ENCODE measurements at places on chromosomes 2 and 18. TPM values are rescaled to one million over a fixed set of nuclear protein-coding genes. Genes with fewer than 3 reads are reported as not detected.
A peak's percentile ranks its signal among the peaks of the same experiment; 100 is the strongest.

Gene NBAS
- 34.0 TPM for total RNA-seq

Gene TDRD15
- total RNA-seq: not detected

Gene ATOH8
- 0.12 TPM for total RNA-seq

Gene IL1B
- total RNA-seq: 0.14 TPM

Gene ARHGEF4
- 0.41 TPM for total RNA-seq

Gene C2orf72
- not detected for total RNA-seq

DNA sequence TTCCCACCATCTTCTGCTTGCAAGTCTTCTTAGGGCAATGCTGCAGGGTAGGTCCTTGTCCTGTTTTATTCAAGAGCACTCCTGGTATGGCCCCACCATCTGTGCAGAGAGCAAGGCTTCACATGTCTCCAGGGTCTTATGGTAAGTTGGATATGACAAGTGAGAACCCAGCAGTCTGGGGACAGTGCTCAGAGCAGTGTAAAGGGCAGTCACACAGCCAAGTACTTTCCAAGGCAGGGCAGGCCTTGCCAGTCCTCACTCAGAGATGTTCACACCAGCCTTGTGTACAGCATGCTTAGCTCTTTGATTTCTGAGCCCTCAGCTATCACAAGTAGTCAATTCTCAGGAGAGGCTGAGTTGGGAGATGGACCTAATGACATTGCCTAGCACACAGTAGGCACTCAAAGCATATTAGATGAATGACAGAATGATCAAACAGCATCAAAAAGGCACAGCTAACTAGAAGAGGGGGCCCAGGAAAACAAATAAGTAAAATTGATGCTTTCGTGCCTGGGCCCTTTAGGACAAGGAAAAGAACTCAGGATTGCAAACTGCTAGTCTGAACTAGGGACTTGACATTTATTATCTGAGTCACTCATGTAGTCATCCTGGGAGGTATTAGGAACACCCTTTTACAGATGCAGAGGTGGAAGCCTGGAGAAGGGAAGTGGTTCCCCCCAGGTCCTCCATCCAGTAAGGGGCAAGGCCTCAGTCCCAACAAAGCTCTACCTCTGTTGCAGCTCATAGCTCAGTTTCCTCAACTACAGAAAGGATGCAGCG lies 86.7 kb upstream of the CTAGE1 start:
- no peak overlapping the region for H3K4me3 ChIP-seq
- H3K27me3 ChIP-seq: no peaks in the 10 kb centered on the region
- no peaks in the 10 kb centered on the region for H3K4me1 ChIP-seq
- no peak overlapping the region for H3K27ac ChIP-seq
- no peak for DNase-seq

GRCh38 chr18:63311118-63312018 lies 8.2 kb downstream of the BCL2 start:
- H3K27me3 ChIP-seq: no peaks in the 10 kb centered on the region
- no peak overlapping the region for H3K4me3 ChIP-seq
- peaks cover 71% of the 10 kb centered on the region for H3K36me3 ChIP-seq
- DNase-seq: no peak

DNA sequence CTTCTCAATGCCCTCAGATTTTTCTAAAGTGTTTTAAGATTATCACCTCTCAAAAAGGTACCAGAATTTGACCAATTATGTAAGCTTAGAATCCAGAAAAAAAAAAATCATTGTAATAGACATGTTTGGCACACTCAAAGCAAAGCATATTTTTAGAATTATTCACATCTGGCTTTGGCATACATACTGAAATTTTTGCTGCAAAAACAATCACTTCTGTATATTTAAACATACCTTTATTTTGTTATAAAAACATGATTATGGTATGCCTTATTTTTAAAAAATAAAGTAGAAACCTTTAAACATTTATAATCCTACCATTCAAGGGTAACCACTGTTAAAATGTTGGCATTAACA lies 143.3 kb downstream of the ESCO1 start:
- no peaks in the 10 kb centered on the region for H3K4me1 ChIP-seq
- no peak overlapping the region for H3K4me3 ChIP-seq
- H3K36me3 ChIP-seq: no peaks in the 10 kb centered on the region
- H3K27me3 ChIP-seq: peaks cover 18% of the 10 kb centered on the region
- H3K27ac ChIP-seq: no peak overlapping the region
- no peak for DNase-seq

GRCh38 chr2:219272995-219273394 lies 6.2 kb upstream of the DNAJB2 start:
- no peak overlapping the region for H3K27ac ChIP-seq
- H3K27me3 ChIP-seq: peaks cover 2% of the 10 kb centered on the region
- no peaks in the 10 kb centered on the region for H3K36me3 ChIP-seq

DNA sequence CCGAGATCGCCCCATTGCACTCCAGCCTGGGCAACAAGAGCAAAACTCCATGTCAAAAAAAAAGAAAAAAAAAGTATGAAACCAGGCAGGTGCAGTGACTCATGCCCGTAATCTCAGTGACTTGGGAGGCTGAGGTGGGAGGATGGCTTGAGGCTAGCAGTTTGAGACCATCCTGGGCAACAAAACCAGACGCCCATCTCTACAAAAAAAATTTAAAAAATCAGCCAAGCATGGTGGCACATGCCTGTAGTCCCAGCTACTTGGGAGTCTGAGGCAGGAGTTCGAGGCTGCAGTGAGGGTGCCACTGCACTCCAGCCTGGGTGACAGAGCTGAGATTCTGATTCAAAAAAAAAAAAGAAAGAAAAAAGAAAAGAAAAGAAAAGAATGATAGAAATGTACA lies 277.8 kb downstream of the MYCN start:
- H3K27me3 ChIP-seq: no peaks in the 10 kb centered on the region
- H3K4me1 ChIP-seq: no peaks in the 10 kb centered on the region
- no peak overlapping the region for H3K27ac ChIP-seq
- DNase-seq: no peak
- no peaks in the 10 kb centered on the region for H3K36me3 ChIP-seq
- H3K4me3 ChIP-seq: no peak overlapping the region

DNA sequence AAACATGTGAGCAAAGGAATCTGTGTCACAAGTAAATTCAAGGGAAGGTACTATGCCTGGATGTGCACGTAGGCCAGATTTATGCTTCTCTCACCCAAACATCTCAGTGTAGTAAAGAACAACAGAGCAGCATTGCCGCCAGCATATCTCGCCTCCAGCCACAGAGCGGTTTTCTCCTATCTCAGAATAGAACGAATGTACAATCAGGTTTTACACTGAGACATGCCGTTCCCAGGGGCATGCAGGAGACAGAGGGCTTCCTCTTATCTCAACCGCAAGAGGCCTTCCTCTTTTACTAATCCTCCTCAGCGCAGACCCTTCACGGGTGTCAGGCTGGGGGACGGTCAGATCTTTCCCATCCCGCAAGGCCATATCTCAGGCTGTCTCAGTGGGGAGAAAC lies 175.3 kb downstream of the RPIA start:
- peaks cover 8% of the 10 kb centered on the region for H3K4me1 ChIP-seq
- H3K27me3 ChIP-seq: peaks cover 49% of the 10 kb centered on the region
- no peaks in the 10 kb centered on the region for H3K36me3 ChIP-seq
- DNase-seq: no peak
- H3K4me3 ChIP-seq: no peak overlapping the region

- H3K4me1 ChIP-seq: no peaks in the 10 kb centered on the region
- no peak overlapping the region for H3K4me3 ChIP-seq
- no peaks in the 10 kb centered on the region for H3K27me3 ChIP-seq
- no peak for DNase-seq
- H3K27ac ChIP-seq: no peak overlapping the region
Observed at GRCh38 chr2:124755386-124755785, 730.3 kb downstream of the CNTNAP5 start.

GRCh38 chr2:88659538-88659915 lies 31.9 kb upstream of the RPIA start:
- peaks cover 7% of the 10 kb centered on the region for H3K27me3 ChIP-seq
- no peak overlapping the region for H3K4me3 ChIP-seq
- DNase-seq: peak; percentile 1
- H3K4me1 ChIP-seq: no peaks in the 10 kb centered on the region

GRCh38 chr2:47535996-47536395 lies 133.0 kb downstream of the MSH2 start:
- no peaks in the 10 kb centered on the region for H3K36me3 ChIP-seq
- no peak for DNase-seq
- H3K27me3 ChIP-seq: no peaks in the 10 kb centered on the region
- H3K27ac ChIP-seq: no peak overlapping the region
- H3K4me1 ChIP-seq: no peaks in the 10 kb centered on the region
- H3K4me3 ChIP-seq: no peak overlapping the region

GRCh38 chr2:121969766-121970639 lies 214.6 kb downstream of the TSN start:
- no peaks in the 10 kb centered on the region for H3K36me3 ChIP-seq
- DNase-seq: no peak
- peaks cover 16% of the 10 kb centered on the region for H3K27me3 ChIP-seq
- H3K27ac ChIP-seq: no peak overlapping the region

- no peaks in the 10 kb centered on the region for H3K4me1 ChIP-seq
- no peak overlapping the region for H3K4me3 ChIP-seq
- no peak overlapping the region for H3K27ac ChIP-seq
- no peak for DNase-seq
Observed at GRCh38 chr2:117639401-117639800, 175.1 kb upstream of the DDX18 start.

Data from activated CD8-positive, alpha-beta memory T cell treated with anti-CD3 and anti-CD28 coated beads, Interleukin-2, amount 10 ng/mL, durations not matched to agents 7 days and 5 days (primary cell).